ENCODE measurements at places on chromosomes 3 and 15. TPM values are rescaled to one million over a fixed set of nuclear protein-coding genes. Genes with fewer than 3 reads are reported as not detected.

DNA sequence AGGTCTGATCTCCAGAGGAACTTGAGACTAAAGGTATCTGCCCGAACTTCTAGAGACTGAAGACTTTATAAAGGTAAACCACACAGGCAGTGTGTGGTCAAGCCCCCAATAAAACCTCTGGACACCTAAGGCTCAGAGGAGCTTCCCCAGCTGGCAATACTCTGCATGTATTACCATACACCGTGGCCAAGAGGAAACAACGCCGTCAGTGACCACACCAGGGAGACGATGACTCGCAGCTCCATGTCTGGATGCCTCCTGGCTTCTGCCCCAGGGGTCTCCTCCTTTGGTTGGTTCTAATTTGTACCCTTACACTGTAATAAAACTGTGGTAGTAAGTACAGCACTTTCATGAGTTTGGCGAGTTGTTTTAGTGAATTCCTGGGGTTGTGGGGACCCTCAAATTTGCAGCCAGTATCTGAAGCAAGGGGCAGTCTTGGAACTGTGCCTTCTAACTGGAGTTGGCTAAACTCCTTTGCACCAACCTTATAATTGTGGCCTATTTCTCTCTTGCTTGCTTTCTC lies 32.1 kb upstream of the BCL2L10 start:
- no peak for DNase-seq

GRCh38 chr3:46490338-46491084 lies 7.3 kb upstream of the RTP3 start:
- no peak for DNase-seq

- DNase-seq: peak; percentile 60
Measured at GRCh38 chr15:75697523-75697922, 15.1 kb downstream of the CSPG4 start.

DNA sequence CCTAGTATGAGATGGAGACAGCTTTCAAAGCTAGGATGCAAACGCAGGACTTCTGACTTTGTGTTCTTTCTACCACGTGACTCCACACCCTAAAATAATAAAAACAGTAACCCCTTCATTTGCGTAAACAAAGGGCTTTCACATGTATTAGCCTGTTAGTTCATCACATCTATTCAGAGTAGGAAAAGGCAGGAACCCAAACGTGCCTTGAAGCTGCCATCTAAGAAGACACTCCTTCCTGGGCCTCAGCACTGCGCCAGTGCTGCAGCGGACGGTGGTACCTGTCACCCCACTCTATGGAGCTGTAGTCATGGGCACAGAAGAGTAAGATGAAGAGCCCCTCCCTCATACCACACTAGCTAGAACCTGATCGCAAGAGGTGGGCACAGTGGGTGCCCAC lies 34.3 kb downstream of the PLD1 start:
- DNase-seq: no peak

DNA sequence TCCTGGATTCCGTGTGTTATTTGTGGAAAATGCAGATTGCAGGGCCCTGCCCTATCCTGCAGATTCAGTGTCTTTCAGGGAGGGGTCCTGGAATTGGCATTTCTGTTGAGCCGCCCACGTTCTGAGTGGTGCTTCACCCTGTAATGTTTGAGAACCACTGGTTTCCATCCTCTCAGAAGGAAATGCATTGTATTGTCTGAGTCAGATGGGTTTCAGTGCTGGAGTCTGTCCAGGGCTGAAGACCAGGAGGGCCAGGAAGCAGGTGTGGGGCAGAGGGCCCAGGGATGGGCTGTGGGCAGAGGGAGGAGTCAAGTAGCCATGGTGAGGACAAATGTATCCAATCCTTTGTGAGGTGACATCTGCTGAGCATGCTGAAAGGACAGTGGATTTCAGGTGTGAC lies 123.8 kb downstream of the SV2B start:
- DNase-seq: no peak

GRCh38 chr15:61660579-61660978 lies 399.7 kb downstream of the VPS13C start:
- no peak for DNase-seq

ABCC5 gene
- total RNA-seq: 47.6 TPM

DNA sequence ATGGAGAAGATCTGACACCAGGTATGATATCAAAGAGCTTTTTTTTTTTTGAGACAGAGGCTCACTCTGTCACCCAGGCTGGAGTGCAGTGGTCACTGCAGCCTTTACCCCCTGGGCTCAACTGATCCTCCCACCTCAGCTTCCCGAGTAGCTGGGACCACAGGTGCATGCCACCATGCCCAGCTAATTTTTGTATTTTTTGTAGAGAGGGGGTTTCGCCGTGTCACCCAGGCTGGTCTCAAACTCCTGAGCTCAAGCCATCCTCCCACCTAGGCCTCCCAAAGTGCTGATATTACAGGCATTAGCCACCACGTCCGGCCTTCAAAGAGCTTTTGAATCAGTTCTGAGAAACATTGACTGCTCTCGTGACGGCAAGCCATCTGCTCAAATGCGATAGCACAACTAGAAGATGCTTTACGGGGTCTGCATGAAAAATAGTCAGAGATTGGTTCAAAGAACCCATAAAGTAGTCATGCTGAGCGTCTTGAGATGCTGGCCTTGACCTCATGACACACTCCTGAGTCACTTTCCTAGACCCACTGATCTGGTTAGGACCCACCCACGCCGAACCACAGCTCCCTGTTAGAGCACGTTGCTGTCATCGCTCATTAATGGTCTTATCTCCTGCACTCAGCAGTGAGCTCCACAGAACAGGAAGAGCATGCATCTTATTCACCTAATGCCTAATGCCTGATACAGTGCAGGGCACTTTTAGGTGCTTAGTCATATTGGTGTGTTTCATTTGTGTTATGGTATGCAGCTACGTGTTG lies 57.0 kb upstream of the NR2F2 start:
- no peak for DNase-seq

CACNA1D gene
- 19.3 TPM for total RNA-seq

GRCh38 chr3:38017445-38018295 lies 11.8 kb downstream of the PLCD1 start:
- peak; percentile 24 for DNase-seq

DNA sequence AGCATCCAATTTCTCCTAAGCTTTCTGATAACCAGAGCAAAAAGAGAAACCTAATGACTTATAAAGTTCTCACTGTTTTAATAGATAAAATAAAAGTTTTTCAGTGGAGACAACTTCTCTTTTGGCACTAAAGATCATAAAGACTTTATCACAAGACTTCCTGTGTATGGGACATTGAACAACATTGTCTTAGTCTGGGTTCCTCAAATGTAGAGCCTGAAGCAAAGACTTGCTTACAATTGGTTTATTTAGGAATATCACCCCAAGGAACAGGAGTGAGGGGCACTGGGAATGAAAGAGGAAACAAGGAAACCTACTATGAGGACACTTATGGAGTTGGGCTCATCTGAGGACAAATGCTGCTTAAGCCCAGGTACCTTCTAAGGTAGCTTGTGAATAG lies 127.4 kb downstream of the B3GALNT1 start:
- DNase-seq: no peak

GRCh38 chr3:50237754-50238548 lies 1.9 kb downstream of the GNAI2 start:
- peak; percentile 81 for DNase-seq

DNA sequence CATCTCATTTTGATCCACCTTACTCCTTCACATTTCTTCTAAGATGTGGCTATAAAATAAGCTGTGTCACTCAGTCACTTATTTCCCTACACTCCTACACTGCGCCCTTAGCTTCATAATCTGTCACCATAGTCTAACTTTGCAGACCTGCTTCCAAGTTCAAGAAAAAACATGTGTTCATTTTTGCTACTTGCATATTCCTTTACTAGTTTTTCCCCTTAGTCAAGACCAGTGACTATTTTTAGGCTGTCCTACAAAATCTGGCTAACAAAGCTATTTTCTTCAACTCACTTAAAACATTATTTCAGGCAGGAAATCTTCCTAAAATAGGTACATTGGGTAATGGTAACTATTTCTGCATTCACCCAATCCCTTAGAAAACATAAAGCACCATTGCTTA lies 272.5 kb downstream of the TBC1D5 start:
- DNase-seq: no peak
